ENCODE measurements at places on chromosomes 4 and X. TPM values are rescaled to one million over a fixed set of nuclear protein-coding genes. Genes with fewer than 3 reads are reported as not detected.

DNA sequence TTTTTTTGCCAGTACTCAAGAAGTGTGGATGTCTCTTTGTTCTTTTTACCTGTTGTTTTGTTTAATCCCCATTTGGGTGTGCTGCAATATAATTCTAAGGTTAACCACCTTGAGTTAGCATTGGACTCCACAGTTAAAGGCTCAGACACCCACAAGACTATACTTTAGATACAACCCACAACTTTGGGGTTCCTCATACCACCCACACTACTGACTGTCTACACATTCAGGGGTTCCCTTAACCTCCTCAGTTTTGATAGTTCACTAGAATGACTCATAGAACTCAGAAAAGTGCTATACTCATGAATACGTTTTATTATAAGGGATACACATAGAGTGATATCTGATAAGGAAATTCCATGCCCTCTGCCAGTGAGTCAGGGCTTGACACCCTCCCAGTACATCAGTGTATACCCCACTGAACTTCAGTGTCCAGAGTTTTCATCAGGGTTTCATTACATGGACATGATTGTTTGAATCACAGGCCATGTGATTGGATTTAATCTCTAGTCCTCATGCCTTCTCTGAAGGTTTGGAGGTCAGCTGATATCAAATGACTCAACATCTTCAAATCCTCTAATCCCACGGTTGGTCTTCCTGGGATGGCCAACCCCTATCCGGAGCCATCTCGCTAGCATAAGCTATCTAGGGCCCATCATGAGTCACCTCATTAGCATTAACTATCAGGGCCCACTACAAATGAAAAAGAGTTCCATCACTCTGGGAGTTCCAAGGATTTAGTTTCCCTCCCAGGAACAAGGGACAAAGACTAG, 357.7 kb upstream of the EMCN start:
- DNase-seq, result no peak

CPE gene
- 123 TPM for polyA plus RNA-seq

GRCh38 chr4:185183622-185184281, 20.0 kb downstream of the CFAP97 start:
- DNase-seq, result peak; percentile 84

DNA sequence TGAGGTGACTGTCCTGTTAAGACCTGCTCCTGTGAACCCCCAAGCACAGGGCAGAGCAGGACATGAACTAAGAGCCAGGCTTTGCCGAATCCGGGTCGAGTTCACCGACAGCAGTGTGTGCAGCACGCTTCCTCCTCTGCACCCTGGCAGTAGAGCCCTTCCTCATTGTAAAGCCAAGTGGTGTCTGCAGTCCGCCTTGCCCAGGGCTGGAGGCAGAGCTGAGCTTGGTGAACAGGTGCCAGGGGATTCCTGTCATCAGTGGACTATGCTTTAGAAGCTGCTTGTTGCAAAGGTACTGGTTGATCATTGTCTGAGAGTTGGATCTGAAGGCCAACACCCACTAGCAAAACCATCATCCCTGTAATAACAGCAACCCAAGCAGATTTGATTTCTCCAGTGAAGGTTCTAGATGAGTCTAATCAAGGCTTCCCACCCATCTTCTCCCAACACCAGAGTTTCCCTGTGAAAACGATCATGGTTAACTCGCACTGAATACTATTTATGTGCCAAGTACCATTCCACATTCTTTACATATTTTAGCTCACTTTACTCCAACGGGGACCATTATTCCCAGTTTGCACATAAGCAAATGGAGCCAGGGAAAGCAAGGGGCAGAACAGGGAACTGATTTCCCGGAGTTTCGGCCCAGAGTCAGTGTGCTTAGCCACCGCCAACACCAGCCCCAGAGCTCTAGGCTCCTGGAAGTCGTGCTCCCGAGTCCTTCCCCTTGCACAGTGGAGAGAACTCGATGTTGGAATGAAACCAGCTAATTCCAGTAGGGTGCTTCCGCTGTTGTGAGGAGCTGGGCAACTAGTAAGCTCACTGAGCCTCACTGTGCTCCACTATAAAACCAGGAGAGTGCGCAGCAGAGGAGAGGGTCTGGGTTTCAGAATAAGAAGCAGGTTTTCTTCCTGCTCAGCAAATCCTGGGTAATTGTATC, 1.4 kb upstream of the SLC34A2 start:
- no peak for DNase-seq
